Thoracic aorta (tissue), 2 donors: ENCODE measurements at places on chromosomes 12 and 14. TPM values are rescaled to one million over a fixed set of nuclear protein-coding genes. Genes with fewer than 3 reads are reported as not detected.

- no peak for DNase-seq
These were observed 10.2 kb upstream of the PGF start for GRCh38 chr14:74965486-74966153.

GRCh38 chr12:123991372-123991951 is 18.4 kb downstream of the ZNF664 start:
- no peak for DNase-seq

- DNase-seq: no peak
These were observed 9.6 kb upstream of the PTPRB start for GRCh38 chr12:70646850-70647249.

- no peak for DNase-seq
These were observed 8.6 kb downstream of the SETD1B start for GRCh38 chr12:121812320-121812871.

DNA sequence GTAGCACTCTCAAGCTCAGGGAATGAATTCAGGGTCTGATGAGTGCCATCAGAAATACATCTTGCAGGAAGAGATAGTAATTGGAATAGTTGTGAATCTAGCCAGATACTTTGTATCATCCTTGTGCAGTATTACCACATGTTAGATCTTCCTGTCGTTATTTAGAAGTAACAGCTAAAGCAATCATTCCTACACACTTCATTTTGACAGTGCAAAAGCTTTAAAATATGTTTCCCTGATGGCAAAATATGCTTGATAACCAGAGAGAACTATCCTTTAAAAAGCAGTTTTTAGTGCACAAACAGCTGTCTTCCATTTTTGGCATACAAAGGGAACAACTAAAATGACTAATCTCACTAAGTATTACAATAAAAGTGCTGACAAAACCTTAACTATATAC is 149.5 kb upstream of the SLC38A2 start:
- DNase-seq: no peak

Gene HOXC9
- not detected for total RNA-seq
